ENCODE measurements at places on chromosomes 2 and 18.

GRCh38 chr2:168246483-168247340, 683 bp downstream of the STK39 start:
- peak; percentile 70 for DNase-seq

DNA sequence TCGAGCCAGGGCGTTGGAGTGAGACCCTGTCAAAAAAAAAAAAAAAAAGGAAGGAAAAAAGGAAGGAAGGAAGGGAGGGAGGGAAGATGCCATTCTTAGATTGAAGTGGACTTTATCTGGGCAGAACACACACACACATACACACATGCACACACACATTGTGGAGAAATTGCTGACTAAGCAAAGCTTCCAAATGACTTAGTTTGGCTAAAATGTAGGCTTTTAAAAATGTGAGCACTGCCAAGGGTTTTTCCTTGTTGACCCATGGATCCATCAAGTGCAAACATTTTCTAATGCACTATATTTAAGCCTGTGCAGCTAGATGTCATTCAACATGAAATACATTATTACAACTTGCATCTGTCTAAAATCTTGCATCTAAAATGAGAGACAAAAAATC, 564 bp upstream of the TTR start:
- DNase-seq: no peak

GRCh38 chr2:234793212-234793785, 158.5 kb upstream of the SH3BP4 start:
- no peak for DNase-seq

DNA sequence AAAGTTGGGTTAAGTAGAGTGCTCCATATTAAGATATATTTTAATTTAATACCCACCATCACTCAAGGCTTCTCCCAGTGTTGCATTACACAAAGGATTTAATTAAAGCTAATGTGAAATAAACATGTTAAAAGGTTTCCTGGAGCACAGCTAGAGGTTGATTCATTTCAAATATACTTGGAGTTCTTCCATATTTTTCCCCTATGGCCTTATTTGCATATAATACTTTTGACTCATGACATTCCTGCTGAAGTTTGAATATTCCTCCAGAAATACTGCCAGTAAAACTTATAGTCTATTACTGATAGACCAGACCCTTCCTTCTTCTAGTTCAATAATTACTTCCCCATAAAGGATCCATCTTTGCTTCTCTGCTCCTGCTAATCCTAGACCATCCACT, 227.5 kb downstream of the GULP1 start:
- peak; percentile 43 for DNase-seq

- DNase-seq: no peak
These were observed 149.2 kb upstream of the VWC2L start for GRCh38 chr2:214261683-214262082.

- DNase-seq: no peak
These were observed 2.9 kb downstream of the OTOF start for GRCh38 chr2:26475037-26475436.

DNA sequence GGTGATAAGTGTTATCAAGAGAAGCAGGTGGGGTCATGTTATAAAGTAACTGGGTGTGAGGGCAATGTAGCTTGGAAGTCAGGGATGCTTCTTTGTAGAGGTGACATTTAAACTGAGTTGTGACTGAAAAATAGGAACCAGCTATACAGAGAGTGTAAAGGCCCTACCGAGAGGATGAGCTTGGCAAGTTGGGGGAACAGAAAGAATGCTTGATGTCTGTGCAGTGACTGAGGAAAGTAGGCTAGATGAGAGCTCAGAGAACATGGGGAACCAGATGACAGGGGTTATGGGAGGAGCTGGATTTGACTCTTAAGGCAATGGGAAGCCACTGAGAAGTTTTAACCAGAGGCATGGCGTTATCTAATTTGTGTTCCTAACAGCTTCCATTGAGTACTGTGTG, 115.3 kb downstream of the DOCK10 start:
- DNase-seq: no peak

GRCh38 chr2:239917125-239917956, 107.8 kb downstream of the NDUFA10 start:
- no peak for DNase-seq

DNA sequence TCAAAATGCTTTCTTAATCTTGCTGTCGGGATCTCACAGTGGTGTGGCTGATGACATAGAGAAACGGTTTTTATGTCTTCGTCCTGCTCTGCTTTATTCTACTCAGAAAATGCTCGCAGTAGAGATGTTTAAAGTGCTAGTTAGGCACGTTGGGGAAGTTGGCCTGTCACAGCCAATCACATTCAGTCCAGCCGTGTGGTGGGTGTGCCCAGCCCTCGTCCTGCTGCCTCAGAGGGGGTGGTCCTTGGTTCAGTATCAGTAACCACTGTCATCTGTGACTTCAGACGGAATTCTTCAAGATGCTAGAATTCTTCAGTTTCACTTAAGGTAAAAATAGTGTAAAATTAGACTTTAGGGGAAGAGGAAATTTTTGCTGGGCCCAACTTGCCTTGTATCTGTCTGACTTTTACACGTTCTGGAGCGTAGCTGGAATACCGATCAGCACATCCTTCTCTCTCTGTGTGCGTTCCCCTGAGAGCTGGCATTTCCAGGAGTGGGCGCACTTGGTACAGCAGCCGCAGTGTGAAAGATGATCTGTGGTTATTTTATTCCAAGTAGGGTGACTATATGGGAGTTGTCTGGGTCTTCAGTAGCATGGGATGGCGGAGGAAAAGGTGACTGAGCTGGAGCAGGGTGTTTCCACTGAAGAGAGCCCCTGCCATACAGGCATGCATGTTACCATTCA, 18.5 kb downstream of the TRAF3IP1 start:
- DNase-seq: no peak

DNA sequence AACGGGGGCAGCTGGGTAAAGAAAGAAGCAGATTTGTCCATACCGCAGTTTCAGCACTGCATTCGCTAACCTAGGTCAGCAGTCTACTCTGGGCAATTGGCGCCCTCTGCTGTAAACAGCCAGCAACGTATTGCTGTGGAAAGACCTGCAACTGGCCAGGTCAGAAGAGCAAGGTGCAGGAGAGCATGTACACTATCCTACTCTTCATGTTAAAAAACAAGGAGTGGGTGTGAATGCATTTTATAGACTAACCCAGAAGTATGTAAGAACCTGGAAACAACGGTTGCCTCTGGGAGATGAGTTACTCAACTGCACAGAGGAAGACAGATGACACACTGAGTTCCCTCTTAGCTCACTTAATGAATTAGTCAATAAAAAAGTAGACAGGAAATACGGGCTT, 6.2 kb downstream of the MRPS5 start:
- peak; percentile 62 for DNase-seq

DNA sequence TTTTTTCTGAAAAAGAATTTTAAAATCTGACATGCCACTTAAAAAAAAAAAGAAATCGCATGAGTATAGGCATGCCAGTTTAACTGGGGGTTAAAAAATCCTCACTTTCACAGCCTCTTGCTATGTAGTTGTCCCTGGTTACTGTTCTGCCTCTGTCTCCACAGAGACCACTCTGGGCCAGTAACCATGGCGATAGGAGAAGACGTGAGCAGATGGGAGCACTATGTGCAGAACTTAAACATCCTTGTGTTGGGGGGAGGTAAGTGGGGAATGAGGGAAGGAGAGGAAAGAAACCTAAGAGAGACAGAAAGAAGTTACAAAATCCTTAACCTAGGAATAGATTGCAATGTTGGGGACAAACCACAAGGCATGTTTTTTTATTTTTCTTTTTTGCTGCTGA, 75.9 kb upstream of the CYRIA start:
- no peak for DNase-seq

GRCh38 chr2:228180181-228181097, 1.0 kb downstream of the SPHKAP start:
- DNase-seq: no peak

GRCh38 chr2:42046819-42047487, 868 bp upstream of the PKDCC start:
- no peak for DNase-seq

GRCh38 chr18:55249550-55249949, 290.3 kb upstream of the CCDC68 start:
- DNase-seq: peak; percentile 43

DNA sequence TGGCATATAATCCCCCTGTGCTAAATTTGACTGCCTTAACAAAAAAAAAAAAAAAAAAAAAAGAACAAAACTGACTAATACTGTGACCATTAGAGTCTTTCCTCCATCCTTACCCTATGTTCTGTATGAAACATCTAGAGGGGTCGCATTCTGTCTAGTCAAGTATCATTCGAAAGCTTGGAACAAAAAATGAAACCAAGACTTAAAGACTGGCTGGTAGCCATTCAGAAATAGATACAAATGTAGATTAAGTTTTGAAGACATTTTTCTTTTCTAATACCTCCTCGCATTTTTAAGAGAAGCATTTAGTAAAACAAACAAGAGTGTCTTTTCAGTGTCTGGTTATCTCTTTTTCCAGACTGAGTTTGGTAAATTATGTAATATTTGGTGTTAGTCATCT, 66.7 kb downstream of the SPATS2L start:
- no peak for DNase-seq

- DNase-seq: no peak
These were observed 87.4 kb upstream of the KLF7 start for GRCh38 chr2:207252979-207253645.

DNA sequence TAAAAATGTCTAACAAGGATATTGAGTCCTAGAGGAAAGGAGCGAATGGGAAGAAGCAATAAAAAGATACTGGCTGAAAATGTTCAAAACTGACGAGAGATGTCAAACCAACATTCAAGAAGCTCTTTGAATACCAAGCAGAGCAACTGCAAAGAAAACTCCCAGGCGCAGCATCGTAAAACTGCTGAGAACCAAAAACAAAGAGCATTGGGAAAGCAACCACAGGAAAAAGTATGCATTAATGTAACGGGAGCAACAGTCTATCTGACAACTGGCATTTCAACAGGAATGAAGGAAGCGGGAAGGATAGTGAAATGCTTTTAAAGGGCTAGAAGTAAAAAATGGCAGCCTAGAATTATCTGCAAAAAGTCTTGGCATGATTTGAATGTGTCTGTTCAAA, 53.1 kb downstream of the ADCY3 start:
- DNase-seq: no peak
